ENCODE measurements at places on chromosomes 6 and 20. TPM values are rescaled to one million over a fixed set of nuclear protein-coding genes. Genes with fewer than 3 reads are reported as not detected.

GRCh38 chr20:16201191-16201590 is 372.1 kb downstream of the KIF16B start:
- no peak for DNase-seq

GRCh38 chr20:52256454-52256853 is 64.9 kb upstream of the ZFP64 start:
- DNase-seq, result no peak

Gene MAK
- total RNA-seq, result 0.16 TPM

GRCh38 chr6:160221423-160221822 is 37.2 kb downstream of the SLC22A2 start:
- no peak for DNase-seq

GRCh38 chr6:100105919-100106529 is 112.0 kb upstream of the MCHR2 start:
- DNase-seq, result no peak

DNA sequence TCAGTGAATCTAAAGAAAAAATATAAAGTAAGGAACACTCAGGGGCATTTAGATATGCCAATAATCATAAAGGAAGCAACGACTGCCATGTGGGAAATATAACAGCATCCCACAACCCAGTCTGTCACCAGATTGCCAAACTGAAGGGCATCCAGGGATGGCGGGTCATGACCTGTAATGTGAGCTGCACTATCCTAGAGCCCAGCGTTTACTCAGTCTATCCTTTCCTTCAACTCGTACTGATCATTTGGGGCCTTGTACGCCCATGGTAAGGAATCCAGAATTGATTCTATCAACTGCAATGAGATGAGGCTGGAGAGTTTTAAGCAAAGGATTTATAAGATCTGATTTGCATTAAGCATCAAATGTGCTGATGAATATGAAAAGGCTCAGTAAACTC is 5.3 kb downstream of the TRPC4AP start:
- no peak for DNase-seq

- no peak for DNase-seq
Observed at GRCh38 chr6:68235326-68235784, 399.7 kb upstream of the ADGRB3 start.

Gene TFB1M
- 17.2 TPM for total RNA-seq

Gene SLCO4A1
- 1.6 TPM for total RNA-seq

GRCh38 chr20:4256874-4257273 is 241.5 kb upstream of the RNF24 start:
- no peak for DNase-seq

- DNase-seq, result no peak
Observed at GRCh38 chr20:36091561-36092397, 62.8 kb upstream of the EPB41L1 start.

Gene RPS10
- total RNA-seq, result 1,021 TPM

DNA sequence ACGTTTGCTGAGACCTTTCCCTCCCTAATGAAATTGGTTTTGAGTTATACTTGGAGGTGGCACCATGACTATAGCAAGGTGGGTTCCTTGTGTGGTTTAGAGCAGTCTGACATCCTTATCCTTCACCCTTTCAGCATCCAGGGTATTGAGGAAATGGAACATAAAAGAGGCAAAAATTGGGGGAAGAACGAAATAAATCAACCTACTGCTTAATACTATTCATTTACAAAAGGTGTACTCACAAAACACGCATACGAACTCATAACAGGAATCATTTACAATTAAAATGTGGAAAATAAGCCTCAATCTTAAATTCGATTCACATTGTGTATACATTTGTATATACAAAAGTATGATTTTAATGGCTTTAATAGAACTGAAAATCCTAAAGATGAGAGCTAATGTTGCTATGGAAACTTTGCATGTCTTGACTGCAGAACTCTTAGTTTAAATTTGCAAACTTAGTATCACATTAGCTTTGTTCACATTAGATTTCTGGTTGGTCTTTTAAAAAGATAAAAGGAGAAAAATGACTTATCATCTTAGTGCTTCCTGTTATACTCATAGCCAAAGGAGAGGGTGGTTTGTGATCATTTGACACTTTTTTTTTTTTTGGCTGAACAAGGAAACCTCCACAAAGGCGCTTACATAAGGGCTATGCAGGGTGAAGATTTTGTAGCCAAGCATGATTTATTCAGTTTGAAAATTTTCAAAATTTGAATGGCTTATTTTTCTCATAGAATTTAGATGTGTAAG is 76.1 kb upstream of the ATXN1 start:
- DNase-seq, result no peak

DNA sequence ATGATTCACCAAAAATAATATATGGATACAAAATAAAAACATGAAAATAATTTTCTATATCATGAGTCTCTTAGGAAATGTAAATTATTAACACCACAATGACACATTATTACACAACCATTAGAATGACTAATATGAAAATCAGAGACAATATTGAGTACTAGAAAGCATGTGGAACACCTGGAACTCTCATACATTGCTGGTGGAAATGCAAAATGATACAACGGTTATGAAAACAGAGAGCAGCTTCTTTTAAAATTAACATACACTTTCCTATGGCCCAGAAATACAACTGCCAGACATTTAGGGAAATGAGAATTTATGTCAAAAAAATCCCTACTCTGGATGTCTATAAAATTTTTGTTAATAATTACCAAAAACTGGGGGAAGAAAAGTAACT is 853.3 kb upstream of the MAN1A1 start:
- no peak for DNase-seq

GRCh38 chr6:133314947-133315346 is 73.8 kb downstream of the EYA4 start:
- DNase-seq, result no peak

DNA sequence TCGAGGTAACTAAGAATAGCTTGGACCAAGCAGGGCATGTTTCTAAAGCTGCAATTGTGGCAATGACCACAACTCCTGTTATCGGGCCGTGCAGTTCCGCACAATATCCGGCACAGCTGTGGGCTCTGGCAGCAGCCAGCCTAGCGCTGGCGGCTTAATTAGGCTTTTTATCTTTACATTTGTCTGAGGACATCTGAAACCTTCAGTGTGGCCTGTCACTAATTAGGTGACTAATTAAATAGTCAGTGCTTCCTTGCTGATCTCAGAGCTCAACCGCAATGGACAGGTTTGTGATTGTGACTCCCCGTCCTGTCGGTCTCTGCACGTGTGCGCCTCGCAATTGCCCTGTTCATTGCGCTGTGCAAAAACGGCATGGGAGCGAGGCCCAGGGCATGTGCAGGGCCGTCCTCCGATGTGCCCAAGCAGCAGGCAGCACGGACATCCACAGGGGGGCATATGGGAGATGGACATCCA is 134.8 kb upstream of the INSM1 start:
- DNase-seq, result no peak

DNA sequence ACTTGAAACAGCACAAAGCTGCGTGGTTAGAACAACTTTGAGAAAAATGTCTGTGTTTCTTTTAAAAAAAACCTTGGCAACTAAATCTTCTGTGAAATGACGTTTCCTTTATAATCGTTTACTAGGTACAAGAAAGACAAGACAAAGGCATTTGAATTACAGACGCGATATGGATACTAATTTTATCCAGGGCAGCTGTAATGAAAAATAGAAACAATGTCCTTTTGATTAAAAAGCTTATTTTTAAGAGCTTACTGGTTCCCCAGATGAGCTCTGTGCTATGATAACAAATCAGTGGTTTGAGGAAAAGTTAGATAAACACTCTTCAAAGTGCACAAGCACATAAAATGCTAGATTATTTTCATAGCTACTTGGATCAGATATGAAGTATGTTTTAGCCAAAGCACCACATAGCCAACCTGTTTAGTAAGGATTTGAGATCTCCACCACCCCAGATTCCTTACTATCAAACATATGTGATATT is 1.6 kb upstream of the SYNCRIP start:
- no peak for DNase-seq

DNA sequence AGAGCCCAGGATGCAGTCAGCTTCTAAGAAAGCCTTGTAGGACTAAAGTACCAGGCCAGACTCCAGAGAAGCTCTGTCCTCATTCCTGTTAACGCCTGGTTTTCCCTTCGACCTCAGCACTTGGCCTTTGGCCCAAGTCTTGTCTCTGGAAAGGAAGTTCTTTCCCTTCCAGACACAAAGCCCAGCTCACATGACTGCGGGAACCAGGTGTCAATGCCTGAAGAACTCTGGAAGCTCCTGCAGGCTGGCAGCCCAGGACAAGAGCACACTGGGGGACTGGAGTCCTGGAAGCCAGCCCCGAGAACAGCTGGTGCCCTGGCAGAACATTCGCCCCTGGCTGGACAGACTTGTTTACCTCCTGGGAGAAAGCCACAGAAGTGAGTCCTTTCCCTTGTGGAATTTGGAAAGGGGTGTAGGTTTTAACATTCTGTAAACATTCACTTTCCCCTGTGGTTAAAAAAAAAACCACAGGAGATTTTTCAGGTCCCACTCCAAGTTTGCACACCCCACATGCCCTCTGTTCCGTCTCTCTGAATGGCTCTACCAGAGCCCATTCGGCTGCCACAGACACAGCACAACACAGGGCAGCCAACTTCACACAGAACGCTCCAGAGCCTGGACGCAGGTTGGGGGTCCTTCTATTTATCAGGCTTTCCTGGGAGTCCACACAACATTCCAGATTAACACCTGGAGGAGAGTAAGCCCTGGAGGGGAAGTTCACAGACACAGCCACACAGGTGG is 18.1 kb downstream of the ACSS1 start:
- peak; percentile 45 for DNase-seq

Gene LTA
- total RNA-seq, result not detected

DNA sequence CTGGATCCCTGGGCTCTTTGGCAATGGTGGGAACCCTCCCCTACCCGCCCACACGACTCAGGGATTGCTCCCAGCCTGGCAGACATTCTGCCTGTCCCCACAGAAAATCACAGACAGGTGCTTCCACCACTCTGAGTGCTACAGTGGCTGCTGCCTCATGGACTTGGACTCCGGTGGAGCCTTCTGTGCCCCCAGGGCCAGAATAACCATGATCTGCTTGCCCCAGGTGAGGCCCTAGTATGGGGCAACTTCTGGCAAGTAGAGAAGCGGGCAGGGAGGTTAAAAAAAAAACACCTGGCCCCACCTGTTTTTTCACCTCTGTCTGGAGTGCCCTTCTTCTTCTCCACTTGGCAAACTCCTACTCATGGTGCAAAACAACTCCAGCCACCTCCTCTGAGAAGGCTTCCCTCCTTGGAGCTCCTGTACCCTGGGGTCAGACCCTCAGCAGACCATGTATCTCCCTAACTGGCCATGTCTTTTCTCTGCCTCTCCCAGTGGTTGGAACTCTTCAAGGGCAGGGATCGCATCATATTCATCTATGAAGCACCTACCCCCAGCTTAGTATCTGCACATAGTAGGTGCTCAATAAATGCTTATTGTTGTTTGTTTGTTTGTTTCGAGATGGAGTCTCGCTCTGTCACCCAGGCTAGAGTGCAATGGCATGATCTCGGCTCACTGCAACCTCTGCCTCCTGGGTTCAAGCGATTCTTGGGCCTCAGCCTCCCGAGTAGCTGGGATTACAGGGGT is 1.1 kb downstream of the CLPSL2 start:
- no peak for DNase-seq

Gene TUBB1
- total RNA-seq, result 0.47 TPM

Gene TRAPPC3L
- total RNA-seq, result not detected

Gene PPIL6
- total RNA-seq, result 41.5 TPM

GRCh38 chr6:43669050-43669921 is 18.3 kb downstream of the MRPS18A start:
- DNase-seq, result peak; percentile 44

- DNase-seq, result no peak
Observed at GRCh38 chr20:50198180-50198666, 7.6 kb downstream of the CEBPB start.

- no peak for DNase-seq
Observed at GRCh38 chr6:159572439-159573110, 120.5 kb downstream of the SOD2 start.

Gene HLA-DQB2
- not detected for total RNA-seq

- DNase-seq, result no peak
Observed at GRCh38 chr20:37567331-37567665, 39.6 kb upstream of the BLCAP start.

Gene RAB22A
- total RNA-seq, result 28.2 TPM

DNA sequence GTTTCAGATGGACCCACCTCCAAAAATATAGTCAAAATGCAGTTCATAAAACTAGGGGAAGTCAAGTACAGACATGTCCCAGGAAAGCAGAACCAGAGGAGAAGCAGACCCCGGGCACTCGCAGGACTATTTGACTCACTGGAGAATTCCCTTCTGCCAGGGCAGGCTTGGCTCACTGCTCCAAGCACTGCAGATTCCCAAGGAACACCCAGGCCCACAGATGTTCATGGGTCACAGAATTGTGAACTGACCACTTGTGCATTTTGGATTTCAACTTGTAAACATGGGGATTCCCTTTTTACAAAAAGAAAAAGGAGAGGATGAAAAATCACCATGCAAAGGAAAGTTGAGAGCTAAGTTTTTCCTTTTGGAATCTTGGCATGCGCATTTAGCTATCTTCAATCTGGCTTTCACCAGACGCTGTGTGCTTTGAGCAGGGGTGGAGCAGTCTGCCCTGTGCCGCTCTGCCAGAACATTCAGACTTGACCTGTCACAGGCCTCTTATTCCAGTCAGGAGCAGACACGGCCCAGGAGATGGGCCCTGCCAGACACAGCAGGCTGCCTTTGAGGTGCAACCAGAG is 237.5 kb upstream of the TAB2 start:
- peak; percentile 14 for DNase-seq

DNA sequence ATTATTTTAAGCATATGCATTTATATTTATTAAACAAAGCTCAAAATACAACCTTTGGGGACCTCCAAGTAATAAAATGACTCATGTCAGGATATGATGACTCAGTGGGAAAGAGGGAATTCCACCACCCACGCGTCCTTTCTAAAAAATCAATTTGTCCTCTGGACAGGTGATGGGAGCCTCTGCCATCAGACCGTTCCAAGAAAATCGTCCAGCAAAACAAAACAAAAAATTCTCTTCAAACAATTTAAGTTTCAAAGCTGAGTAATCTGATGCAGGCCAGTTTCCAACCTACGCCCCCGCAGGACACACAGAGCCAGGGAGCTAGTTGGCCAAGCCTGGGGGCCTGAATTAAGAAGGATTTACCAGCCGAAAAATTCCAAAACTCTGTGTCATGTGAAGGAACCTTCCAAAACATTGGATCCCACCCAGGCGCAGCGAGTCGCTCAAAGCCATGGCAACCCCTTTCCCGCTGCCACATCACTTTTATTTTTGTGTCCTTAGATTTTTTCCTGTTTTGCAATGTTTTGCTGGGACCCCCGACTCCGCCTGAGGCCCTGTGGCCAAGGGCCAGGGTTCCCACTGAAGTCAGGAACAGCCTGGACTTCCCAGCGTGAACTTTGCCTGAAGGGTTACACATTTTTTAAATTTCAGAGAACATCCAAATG is 95.3 kb downstream of the NFATC2 start:
- DNase-seq, result peak; percentile 61

Gene OTOR
- total RNA-seq, result 0.47 TPM

Measured in occipital lobe (tissue), 3 donors.